ENCODE measurements at places on chromosomes 7 and 10.

DNA sequence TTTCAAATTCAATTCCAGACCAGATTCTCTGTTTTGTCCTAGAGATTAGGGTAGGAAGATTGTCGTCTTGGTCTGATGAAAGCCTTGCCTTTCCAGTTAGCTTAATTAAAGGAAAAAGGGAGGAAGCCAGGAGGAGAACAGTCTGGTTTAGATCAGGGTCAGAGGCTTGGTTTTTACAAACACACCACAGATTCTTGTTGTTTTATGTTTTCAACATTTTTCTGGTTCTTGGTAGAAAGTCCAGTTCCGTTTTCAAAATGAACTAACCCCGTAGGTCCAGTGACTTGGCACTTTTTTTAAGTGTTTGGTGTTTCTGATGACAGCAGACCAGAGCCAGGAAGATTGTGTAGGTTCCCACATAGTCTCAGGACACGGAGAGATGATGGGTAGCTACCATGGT lies 167.1 kb upstream of the INHBA start:
- no peak for DNase-seq

- DNase-seq = no peak
These were observed 156.0 kb downstream of the PLCE1 start for GRCh38 chr10:94149702-94150101.

DNA sequence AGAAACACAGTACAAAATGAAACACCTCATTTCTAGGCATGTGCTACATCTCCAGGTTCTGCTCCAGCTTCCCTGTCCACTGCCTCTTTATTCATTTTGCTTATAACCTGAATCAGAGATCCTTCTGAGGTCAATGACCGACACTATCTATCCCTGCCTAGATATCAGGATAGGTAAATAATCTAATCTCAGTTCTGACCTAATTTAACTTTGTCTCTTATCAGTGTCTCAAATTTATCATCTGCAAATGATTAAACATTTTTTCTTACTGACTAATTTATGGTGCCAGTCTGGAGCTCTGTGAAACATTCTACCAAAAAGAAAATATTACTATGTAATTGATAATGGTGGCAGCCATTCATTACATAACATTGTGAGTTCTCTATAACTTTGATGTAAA lies 61.1 kb downstream of the SGCE start:
- no peak for DNase-seq

DNA sequence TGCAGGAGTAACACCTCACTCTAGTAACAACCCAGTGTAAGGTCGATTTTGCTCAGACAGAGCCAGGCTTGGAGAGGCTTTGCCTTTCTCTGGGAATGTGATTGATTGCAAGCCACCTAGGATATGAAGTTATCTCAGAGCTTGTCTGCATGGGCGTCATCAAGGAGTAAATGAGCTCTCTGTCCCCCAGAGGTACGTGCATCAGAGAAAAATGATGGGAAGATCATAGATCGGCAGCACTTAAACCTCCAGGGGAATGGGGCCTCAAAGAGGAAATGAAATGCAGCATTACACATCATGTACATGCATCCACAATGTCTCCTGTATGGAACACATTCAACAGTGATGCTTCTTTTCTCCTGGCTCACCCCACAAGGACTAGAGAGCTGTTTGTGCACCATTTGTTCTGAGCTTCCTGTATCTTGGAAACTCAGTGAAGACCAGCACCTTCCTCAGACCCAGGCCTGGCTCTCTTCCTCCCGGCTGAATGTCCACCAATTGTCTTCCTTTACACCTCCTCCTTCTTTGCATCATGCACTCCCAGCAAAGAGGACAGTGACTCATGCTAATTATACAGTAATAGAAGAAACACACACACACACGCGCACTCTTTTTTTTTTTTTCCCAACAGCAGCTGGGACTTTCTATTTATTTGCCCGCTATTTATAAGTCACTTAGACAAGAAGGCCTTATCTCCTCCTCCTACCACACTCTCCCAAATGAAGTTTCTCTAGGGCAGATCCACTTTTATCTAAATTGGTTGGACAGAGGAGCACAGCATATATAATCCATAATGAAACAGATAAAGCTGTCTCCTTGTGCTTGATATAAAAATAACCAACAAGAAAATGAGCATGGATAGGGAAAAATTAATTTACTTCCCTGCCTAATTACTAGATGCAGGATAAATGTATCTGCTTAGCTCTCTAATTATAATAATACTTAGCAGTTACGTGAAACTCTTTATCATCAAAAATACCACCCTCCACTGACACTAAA lies 990.7 kb downstream of the CCSER2 start:
- peak; percentile 17 for DNase-seq

DNA sequence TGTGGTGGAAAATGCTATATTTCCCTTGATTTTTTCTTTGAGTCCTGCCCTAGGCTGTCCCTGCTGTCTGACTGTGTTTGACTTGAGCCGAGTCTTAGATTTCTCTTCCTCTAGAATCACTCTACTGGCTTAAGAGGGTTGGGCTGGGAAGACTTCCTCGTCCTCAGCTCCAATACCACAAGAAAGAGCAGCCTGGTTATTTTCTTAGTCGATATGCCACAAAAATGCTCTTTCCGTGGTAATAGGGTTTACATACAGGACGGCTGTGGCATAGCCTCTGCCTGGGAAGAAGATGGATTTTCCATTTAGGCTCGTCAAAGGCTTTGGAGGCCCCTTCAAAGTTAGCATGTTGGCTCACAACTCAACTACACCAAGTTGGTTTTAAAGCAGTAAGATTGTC lies 212.0 kb upstream of the IGFBP3 start:
- no peak for DNase-seq

DNA sequence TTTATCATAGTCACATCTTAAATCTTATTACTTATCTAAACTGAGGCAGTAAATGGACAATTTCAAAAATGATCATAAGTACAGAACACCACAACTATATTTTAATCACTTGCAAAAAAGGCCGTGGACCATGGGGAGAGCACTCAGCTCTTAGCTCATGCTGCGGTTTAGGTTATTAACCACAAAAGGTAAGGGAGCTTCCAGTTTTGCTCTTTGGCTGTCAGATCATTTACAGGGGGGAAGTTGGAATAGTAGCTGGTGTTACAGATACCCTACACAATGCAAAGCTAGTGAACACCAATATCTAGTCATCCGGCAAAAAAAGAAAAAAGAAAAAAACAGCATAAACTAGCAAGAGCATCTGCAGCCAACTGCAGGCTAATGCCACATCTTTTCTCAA lies 147.0 kb downstream of the BBS9 start:
- no peak for DNase-seq

GRCh38 chr7:120110169-120110568 lies 162.8 kb upstream of the KCND2 start:
- DNase-seq = peak; percentile 13

- DNase-seq = no peak
These were observed 85.1 kb downstream of the MGMT start for GRCh38 chr10:129552119-129552518.

DNA sequence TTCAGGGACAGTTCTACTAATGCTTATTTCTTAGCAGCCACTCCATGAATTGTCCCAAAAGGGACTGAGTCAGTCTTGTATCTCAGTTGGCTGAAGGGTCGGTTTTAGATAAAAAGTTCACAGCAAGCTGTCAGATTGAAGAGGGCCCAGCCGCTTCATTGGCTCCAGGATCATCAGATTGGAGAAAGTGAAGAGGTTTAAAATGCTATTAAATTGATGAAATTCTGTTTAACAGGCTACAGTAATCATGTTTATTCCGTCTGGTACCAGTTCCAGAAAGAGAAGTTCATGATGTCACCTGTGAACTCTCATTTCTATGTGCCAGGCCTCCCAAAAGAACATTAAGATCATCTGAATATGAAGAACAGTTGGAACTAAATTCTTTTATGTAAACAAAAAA lies 294.4 kb upstream of the BMPER start:
- DNase-seq = no peak

- DNase-seq = no peak
These were observed 40.9 kb downstream of the NAMPT start for GRCh38 chr7:106243893-106244292.

GRCh38 chr7:157559596-157560257 lies 222.9 kb downstream of the DNAJB6 start:
- DNase-seq = no peak

- DNase-seq = no peak
These were observed 48.0 kb downstream of the JCAD start for GRCh38 chr10:30011396-30011795.

- DNase-seq = no peak
These were observed 199.3 kb upstream of the MDFIC start for GRCh38 chr7:114722562-114722961.
